T-helper 1 cell (primary cell): ENCODE measurements at places on chromosomes 16 and 17.
A peak's percentile ranks its signal among the peaks of the same experiment; 100 is the strongest.

GRCh38 chr17:82257473-82257872 lies 16.0 kb downstream of the CSNK1D start:
- DNase-seq, result no peak

GRCh38 chr17:8121681-8122421 lies 2.1 kb downstream of the HES7 start:
- DNase-seq, result no peak

DNA sequence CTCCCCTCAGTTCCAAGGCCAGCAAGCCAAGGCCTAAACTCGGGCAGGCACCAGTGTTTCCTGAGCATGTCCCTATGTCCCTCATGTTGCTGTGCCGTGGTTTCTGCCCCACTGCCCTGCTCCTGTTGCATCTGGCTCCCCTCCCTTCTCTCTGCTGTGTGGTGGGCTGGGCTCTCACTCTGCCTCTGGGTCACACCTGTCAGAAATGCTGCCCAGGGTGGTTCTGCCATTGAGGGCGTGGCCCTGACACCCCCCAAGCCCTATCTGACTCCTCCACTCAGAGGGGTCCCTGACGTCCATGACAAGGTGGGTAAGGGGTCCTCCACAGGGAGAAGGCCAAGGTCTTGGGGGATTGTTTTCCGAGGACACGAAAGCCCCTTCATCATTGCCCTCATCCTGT lies 9.2 kb upstream of the ITGA3 start:
- DNase-seq, result no peak

DNA sequence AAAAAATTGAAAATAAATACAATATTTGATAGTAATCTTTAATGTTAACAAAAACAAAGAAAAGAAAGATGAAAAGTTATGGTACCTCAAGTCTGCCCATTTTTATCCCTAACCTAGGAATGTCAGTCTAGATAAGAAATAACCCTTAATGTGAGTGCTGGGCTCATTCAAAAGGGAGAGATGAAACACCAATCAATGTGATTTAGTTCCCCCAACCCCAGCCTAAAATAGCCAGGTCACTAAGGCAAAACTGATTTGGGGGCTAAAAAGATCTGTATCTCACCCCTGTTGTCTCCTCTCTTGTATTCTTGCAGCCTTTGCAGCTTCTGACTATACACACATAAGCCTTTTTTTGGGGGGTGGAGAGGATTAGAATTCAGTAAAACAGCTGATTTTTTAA lies 3.2 kb upstream of the IGF2BP1 start:
- DNase-seq, result no peak

DNA sequence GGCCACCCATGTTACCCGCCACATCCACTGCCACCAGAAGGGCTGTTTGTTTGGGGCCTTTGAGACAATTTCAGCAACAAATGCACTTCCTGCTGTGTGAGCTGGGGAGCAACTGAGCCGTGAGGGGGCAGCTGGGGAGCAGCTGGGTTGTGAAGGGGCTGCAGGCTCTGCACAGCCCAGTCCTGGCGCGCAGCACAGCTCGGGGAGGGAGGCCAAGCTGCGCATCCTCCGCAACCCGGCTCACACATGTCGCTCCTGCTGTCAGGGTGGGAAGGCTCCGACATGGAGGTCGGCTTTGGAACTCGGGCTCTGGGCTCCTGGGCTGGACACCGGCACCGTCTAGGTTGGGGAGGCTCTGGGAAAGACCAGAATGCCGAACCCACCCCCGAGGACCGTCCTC lies 53.6 kb downstream of the CBFA2T3 start:
- no peak for DNase-seq

DNA sequence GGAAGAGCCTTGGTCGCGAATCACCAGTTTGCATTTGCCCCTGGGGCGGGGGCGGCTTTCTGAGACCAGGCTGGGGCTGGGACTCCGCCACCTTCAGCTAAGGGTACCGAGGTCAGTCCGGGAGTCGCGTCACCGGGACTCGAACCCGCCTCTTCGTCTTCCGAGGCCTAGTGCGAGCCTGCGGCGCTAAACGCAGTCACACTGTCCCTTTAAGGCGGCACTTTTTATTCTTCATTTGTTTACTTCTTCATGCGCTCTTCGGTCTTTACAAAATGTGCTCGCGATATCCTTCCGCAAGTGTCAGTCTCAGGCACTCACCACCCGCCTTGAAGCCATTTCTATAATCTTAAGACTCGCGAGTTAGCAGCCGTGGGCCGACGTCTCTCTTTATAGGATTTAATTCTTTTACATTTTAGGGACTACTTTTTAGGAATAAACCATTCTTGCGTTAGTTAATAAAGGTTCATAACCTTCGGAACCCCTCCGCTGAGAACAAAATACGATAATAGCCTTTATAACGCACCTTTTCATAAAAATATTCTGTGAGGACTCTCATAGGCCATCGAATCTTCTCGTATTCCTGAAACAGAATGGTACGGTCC lies 593 bp upstream of the HEXIM1 start:
- DNase-seq, result peak; percentile 93

DNA sequence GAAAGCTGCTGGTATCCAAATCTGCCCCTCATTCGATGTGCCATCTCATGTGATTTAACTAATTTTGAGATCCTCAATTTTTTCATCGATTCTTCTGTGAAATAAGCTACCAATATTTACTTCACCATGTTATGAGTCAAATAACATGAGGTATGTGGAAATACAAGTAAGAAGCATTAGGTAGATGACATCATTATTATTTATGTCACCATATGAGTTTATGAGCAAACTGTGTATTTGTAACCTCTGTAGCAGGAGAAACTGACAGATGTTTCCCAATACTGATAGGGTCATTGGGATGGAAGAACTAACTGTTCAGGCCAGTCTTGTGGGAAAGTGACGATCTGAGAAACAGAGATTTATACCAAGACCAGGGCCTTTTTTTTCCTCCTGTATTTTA lies 229.4 kb upstream of the GOT2 start:
- no peak for DNase-seq

- DNase-seq, result no peak
Observed at GRCh38 chr16:46711106-46712058, 21.9 kb downstream of the ORC6 start.

DNA sequence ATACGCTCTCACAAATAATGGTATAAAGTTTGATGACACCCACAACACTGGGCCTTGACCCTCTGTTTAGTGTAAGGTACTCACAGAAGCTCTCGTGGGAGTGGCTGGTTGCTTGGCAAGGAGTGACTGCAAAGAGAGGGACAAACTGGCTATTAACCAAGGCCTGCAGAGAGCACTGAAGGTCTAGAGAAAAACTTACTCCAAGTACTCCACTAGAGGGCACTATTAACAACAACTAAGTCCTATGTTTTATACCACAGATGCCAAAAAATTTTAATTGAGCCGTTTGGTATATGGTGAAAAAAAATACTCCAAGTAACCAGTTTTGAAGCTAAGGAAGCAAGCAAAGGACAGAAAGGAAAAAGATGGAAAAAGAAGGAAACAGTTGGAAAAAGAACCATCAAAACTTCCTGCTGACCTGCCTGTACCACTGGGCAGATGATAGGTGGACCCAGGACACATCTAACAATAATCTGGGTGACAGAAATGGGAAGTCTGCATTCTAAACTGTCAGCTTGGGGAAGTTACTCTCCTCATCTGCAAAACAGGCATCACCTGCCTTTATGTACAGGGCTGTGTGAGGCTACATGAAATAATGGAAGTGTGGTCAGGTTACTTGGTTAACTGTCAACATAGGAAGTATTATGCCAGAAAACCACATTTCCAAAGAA lies 23.2 kb downstream of the DYNC1LI2 start:
- DNase-seq, result no peak

DNA sequence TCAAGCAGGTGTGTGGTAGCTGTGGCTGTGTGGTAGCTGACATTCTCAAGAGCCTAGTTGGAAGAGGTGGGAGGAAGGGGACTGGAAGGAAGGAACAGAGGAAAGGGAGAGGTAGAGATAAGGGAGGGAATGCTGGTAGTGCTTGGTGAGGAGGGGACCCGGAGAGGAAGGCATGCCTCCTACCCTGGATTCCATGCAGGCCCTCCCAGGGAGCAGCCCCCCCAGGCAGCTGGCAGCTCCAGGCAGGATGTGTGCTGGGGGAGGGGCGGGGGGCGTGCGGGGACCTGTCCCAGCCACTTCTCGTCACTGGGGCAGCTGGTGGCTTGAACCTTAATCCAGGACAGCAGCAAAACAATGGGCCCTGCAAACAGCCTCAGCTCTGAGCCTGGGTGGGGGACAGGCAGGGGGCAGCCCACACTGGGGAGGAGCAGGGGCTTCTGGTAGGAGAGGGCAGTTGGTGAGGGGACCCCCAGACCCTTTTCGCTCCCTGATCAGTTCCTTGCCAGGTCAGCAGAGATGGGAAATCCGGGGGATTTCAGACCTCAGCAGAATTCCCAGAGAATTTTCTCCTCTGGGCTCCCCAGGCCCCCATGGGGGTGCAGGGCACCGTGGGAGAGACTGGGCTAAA lies 27.1 kb downstream of the ARHGAP23 start:
- no peak for DNase-seq

DNA sequence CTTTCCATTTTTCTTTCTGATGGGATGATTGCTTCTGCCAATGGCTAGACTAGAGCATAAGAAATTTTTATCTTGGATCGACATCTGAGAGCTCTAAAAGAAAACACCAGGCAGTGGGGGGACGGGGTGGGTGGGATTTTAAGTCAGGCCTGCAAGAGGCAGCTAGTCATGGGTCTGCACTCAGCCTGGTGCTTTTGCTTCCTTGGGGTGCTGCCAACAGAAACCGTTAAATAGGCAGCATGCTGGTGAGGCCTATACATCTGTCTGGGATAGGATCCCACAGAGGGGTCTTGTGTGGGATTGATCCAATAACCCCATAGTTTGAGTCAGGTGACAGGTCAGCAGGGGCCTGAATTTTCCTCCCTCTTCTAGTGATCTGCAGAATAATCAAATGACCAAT lies 26.9 kb downstream of the ZNRF1 start:
- DNase-seq, result no peak

DNA sequence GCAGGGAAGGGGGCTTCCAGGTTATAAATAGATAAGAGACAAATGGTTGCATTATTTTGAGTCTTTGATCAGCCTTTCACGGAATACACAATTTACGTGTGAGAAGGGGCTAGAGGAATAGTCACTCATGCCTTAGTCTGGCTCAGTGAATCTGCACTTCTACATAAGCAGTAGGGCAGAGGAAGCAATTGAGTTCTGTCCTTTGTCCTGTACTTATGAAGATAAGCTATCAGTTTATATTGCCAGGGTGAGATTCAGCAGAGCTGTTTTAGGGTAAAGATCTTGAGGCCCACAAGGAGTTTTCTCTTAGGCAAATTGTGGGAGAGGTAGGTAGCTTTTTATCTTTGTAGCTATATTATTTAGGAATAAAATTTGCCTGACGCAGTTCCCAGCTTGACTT lies 33.3 kb downstream of the TOM1L1 start:
- DNase-seq, result no peak

GRCh38 chr17:173166-173911 lies 8.1 kb downstream of the DOC2B start:
- DNase-seq, result no peak

DNA sequence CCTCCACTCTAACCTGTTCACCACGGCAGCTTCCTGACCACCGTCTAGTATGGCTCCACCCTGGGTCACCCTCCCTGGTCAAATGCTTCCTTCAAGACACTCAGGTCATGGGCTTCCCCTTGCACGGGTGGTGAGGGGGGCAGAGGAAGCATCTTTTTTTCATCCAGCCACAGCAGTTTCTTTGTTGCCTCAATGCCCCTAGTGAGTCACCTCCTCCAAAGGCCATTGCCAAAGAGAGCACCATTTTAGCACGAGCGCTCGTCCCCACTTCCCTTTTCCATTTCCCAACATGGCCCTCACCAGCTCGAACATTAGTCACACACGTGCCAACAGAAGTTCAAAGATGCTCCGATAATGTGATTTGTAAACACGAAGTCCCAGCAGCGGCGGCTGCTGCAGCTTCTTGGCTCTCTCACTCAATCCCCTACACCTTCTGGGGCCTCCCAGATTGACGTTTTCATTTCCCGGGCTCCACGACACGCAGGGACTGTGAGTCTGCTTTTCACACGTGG lies 134.6 kb downstream of the GAS7 start:
- no peak for DNase-seq
